ENCODE measurements at places on chromosomes 1 and 21.

DNA sequence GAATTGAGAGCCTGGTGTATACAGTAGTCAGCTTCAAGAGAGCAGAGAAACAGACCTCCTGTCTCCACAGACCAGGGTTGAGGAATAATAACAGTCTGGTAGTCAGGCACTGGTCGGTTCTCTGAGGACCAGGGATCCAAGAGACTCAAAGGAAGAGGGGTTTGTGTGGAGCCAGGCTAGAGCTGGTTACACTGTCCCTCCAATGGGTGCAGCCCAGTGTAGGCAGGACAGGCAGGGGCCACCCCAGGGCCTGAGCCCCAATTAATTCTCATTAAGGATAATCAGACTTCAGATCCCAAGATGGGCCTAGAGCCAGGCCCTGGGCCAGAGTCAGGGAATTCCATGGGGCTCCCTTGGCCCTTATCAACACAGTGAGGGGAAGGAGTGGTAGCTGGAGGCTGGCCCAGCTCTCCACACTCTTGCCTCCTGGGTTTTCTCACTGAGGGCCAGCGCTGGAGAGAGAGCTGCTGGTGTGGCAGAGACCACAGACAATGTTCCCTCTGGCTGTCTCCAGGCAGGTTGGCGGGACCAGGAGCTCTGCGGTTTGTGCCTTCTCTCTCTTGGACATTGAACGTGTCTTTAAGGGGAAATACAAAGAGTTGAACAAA, 9.1 kb downstream of the SEMA4A start:
- DNase-seq, result no peak

GRCh38 chr1:197356723-197357533, 88.9 kb downstream of the CRB1 start:
- DNase-seq, result peak; percentile 47

- DNase-seq, result no peak
These were observed 3.3 kb upstream of the HMGN2 start for GRCh38 chr1:26468911-26469310.

- DNase-seq, result no peak
These were observed 506.3 kb downstream of the LMO4 start for GRCh38 chr1:87834941-87835340.

DNA sequence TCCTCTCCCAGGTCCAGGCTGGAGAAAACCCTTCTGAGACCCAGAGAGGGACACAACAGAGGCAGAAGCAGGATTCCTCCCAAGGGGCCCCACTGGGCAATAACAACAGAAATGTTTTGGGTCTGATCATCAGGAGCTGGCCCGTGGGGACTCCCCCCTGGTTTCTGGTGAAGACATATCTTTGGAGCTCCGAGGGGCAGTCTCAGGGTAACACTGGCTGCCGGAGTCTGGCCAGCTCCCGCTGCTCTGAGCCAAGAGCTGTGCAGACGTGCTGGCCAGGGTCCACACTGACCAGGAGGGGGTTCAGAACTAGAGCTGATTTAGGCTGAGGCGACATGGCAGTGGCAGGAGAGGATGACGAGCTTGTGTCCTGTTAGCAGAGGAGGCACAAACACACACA, 13.1 kb downstream of the ECE1 start:
- DNase-seq, result no peak

DNA sequence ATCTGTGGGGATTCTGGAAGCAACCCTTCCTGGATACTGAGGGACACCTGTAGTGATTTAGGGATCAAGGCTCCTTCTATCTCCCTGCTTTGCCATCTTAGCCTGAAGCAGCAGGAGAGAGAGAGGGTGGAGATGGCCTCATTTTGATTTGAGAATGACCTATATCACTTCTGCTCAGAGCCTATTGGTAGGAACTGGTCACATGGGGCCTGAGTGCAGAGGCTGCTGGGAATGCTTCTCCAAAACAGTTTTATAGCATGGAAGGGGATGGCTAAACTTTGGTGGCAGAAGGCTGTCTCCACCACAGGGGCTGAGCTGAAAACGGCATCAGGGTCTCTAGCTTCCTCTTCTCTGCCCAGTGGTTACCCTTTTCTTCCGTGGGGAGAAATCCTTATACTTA, 105.8 kb downstream of the TBX19 start:
- DNase-seq, result peak; percentile 25

GRCh38 chr1:180213401-180214170, 16.5 kb upstream of the LHX4 start:
- DNase-seq, result peak; percentile 80

- DNase-seq, result no peak
These were observed 17.0 kb upstream of the BSDC1 start for GRCh38 chr1:32411261-32411660.

GRCh38 chr1:91596474-91596873, 95.8 kb downstream of the CDC7 start:
- DNase-seq, result no peak

GRCh38 chr1:43540653-43541071, 10.0 kb downstream of the PTPRF start:
- DNase-seq, result peak; percentile 55
